ENCODE measurements at places on chromosomes 4 and X.

GRCh38 chr4:159292137-159292896, 189.4 kb downstream of the RAPGEF2 start:
- no peak for DNase-seq

- DNase-seq: no peak
Measured at GRCh38 chr4:42816880-42817400, 75.6 kb upstream of the GRXCR1 start.

- no peak for DNase-seq
Measured at GRCh38 chr4:128688033-128688721, 121.3 kb upstream of the JADE1 start.

DNA sequence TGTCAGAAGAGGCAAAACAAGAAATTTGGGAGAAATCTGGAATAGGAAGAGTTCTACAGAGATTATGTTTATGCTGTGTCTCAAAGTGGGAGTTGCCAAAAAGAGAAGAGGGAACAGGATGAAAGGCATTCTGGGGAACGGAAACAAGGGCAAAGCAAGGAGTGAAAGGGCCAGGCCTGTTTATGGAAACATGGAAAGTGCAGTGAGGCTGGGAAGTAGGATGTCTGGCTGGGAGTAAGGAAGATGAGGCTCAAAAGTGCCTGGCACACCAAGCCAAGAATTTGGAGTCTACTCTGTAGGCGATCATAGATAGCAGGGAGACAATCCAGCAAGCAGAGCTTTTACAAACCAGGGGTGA, 1.8 kb upstream of the CUL4B start:
- DNase-seq: no peak

GRCh38 chrX:97787849-97788248, 904.1 kb downstream of the RPA4 start:
- DNase-seq: no peak

DNA sequence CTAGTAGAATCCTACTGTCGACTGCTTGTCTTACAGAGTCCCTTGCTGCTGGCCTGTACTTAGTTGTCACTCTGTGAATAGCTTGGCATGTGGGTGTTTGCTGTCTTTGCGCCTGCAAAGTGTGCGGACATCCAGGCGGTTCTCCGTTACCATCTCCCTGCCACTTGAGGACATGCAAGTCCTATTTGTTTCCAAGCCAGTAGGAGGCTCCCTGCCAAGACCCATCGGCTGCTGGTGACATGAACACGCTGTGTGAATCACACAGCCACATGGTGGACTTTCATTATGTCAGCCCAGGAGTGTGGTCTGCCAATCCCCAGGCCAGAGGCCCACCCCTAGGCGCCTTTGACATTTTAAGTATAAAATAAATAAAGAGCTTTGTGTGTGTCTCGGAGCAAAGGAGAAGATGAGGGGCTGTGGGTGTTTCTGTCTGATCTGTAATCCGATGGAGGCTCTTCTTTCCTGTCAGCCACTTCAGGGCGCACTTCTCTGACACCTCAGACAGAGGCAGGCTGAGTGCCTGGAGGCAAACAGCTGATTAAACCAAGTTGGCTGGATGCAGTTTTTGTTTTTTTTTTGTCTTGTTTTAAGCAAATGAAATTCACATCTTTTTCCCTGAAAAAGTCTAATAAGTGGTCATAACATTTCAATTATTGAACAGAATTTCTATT, 51.5 kb downstream of the ALPK1 start:
- no peak for DNase-seq

- DNase-seq: no peak
Measured at GRCh38 chr4:27412613-27413012, 552.0 kb downstream of the STIM2 start.

Data from omental fat pad (tissue), 4 donors.